ENCODE measurements at places on chromosomes 5 and 9.

DNA sequence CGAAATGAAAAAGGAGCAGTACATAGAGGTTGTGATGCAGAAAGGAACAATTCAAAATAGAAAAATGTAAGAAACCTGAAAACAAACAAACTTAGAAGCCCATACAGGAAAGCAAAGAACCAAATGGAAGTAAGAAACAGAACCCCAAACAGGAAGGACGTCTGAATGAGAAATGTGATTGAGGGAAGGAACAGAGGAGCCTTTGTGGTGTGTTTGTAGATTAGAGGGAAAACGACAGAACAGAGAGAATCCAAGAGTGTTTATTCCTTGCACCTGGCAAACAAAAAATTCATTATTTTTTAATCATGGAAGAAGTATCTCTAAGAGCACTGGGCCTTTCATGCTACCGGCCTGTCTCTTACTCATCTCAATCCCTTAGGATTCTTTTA lies 67.8 kb upstream of the ZSWIM6 start:
- no peak for DNase-seq

- DNase-seq = no peak
These were observed 18.6 kb downstream of the TNFSF15 start for GRCh38 chr9:114787214-114787613.

GRCh38 chr9:82140471-82140870 lies 151.9 kb downstream of the SPATA31D1 start:
- no peak for DNase-seq

DNA sequence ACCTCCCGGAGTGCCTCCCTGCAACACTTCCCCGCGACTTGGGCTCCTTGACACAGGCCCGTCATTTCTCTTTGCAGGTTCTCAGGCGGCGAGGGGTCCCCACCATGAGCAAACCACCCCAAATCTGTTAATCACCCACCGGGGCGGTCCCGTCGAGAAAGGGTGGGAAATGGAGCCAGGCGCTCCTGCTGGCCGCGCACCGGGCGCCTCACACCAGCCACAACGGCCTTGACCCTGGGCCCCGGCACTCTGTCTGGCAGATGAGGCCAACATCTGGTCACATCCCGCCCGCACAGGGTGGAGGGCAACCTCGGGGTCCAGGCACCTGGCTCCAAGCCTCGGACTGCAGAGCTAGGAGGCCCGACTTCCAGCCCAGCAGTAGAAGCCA lies 776 bp upstream of the TERT start:
- DNase-seq = no peak

DNA sequence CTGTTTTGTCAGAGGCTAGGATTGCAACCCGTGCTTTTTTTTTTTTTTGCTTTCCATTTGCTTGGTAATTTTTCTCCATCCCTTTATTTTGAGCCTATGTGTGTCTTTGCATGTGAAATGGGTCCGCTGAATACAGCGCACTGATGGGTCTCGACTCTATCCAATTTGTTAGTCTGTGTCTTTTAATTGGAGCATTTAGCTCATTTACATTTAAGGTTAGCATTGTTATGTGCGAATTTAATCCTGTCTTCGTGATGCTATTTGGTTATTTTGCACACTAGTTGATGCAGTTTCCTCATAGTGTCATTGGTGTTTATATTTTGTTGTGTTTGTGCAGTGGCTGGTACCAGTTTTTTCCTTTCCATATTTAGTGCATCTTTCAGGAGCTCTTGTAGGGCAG lies 36.2 kb upstream of the TAF11L2 start:
- DNase-seq = no peak

GRCh38 chr5:68673106-68673822 lies 420.6 kb upstream of the SLC30A5 start:
- DNase-seq = no peak

- DNase-seq = peak; percentile 77
These were observed 200.4 kb downstream of the LRRC70 start for GRCh38 chr5:62779010-62779422.

DNA sequence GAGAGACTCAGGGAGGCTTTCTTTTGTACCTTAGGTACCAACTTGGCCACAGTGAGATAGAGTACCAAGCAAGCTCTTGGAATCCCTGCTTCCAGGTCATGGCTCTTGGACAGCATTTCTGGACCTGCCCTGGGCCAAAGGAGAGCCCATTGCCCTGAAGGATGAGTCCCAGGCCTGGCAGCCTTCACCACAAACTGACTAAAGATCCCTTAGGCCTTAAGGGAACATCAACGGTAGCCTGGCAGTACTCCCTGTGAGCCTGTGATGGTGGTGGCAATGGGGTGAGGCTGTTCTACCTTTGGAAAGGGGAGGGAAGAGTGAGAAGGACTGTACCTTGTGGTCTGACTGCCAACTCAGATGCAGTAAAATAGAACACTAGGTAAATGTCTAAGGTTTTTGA lies 334.6 kb downstream of the SPOCK1 start:
- no peak for DNase-seq

Data from A673 (cell line).